Activated CD4-positive, alpha-beta T cell treated with anti-CD3 and anti-CD28 coated beads, Interleukin-2, amount 50 U/mL, for 48 hours (primary cell): ENCODE measurements at places on chromosomes 5 and 9.

DNA sequence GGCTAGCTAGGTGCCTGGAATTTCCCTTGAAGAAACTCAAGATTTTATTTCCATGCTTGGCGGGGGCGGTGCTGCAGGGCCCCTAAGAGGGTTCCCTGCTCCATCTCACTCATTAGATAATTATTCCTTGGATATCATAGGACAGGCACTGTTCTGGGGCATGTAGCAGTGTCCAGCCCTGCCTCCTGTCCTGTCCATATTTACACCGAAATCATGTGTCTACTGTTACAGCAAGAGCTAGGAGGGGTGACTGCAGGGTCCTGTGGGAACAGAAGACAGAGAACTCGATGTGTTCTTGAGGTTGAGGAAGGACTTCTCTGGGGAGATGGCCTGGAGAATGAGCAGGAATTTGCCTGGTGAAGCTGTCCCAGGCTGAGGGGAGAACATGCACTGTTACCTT, 96.6 kb downstream of the CYFIP2 start:
- no peak for DNase-seq

DNA sequence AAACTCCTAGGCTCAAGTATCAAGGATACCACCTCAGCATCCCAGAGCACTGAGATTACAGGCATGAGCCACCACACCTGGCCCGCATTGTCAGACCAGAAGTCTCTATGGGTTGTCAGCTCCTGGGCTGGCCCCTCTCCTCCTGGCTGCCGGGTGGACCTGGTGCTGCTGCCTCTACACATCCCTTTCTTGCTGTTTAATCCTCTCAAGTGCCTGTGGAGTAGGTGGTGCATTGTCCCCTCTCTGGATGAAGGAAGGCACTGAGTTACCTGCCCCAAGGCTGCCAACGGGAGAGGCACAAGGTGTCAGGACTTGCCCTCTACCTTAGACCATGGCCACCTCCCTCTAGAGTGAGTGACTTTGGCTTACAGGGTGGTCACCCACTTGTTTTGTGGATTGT, 37.4 kb downstream of the PHF2 start:
- DNase-seq, result no peak

DNA sequence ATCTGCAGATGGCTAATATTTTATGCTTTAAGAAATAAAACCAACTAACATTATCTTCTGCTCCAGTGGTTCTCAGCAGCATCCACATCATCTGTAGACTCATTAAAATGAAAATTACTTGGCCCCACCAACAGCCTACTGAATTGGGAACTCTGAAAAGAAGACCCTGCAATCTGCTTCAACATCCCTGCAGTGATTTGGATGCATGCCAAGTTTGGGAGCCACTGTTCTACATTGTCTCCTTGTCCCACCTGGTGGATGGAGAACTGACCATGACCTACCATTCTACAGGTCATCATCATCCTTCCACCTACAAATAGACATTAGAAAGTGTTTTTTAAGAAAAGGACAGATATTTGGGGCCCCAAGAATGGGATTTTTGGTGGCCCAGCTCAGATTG, 71.1 kb downstream of the ACER2 start:
- no peak for DNase-seq

DNA sequence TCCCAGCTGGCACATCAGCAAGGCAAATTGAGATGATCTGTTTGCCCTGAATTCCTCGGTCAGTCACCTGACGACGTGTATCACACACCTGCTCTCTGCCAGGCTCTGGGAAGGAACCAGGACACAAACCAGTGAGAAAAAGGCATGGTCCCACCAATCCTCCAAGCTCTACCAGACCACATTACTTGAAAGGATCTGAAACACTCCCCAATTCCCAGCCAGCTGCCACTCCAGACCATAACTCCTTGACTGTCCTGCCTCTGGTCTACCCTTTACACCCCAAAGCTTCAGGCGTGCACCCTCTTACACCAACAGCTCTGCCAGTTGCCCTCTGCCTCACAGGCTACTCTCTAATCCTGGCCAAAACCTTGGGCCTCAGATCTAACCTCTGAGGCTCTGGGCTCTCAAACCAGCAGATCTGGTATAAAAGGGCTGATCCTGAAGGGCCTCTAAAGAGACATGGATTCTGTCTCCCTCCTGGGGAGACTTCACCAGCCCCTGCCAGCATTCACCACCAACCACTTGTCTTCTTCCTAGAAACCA, 6.8 kb downstream of the MGAT1 start:
- DNase-seq, result no peak

DNA sequence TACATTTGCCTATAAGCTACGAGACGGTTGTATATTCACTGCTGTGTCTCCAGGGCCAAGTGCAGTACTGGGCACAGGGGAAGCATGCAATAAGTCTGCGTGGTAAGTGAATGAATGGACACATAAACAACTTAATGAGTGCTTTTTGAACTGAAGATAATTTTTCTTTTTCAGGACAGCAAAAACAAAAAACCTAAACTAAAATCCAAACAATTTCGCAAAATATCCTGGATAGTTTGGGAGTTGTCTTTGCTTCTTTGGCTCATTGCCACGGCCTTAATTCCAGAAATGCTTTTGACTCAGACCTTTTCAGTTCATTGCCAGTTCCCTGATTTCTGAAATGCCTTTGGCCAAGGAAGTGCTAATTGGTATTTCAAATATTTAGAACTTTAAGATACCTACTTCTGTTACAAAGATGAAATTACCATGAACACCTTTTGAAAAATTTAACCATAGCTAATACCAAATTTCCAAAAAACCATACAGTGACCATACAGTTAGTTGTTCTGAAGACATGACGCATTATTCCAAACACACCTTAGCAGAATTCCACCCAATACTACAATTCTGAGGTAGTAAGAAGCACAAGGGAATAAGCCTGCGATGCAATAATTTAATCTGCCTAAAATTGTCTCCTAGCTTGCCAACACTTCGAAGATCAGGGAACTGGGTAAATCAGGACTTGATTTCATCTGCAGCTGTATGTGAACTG, 42.8 kb downstream of the TEK start:
- DNase-seq, result no peak

DNA sequence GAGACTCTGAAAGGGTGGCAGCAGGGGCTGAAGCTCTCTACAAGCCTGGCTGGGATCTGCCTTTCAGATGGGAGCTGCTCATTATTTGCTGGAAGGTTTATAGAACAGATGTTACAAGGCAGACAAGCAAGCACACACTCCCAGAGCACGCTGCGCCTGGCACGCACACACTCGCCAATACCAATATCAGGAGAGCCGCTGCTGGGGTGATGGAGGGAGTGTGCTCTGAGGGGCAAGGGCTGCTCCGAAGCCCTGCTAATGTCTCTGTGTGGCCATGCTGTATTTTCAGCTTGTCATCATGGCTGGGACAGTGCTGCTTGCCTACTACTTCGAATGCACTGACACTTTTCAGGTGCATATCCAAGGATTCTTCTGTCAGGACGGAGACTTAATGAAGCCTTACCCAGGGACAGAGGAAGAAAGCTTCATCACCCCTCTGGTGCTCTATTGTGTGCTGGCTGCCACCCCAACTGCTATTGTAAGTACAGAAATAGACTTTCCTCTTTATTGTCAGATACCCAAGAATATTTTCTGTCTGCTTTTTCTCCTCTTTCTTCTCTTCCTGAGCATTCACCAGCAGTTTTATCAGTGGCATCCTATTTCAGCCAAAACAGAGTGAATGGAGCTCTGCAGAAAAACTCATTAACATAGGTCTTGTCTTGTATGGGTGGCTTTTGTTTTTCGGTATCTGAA, 115.1 kb downstream of the BAAT start:
- DNase-seq, result no peak

- DNase-seq, result no peak
Observed at GRCh38 chr5:83577036-83577636, 105.6 kb downstream of the VCAN start.

GRCh38 chr9:105832096-105832710, 137.9 kb downstream of the TMEM38B start:
- no peak for DNase-seq

- no peak for DNase-seq
Observed at GRCh38 chr5:154997746-154998145, 15.8 kb upstream of the KIF4B start.

- no peak for DNase-seq
Observed at GRCh38 chr5:138033386-138033808, 518 bp upstream of the FAM13B start.

DNA sequence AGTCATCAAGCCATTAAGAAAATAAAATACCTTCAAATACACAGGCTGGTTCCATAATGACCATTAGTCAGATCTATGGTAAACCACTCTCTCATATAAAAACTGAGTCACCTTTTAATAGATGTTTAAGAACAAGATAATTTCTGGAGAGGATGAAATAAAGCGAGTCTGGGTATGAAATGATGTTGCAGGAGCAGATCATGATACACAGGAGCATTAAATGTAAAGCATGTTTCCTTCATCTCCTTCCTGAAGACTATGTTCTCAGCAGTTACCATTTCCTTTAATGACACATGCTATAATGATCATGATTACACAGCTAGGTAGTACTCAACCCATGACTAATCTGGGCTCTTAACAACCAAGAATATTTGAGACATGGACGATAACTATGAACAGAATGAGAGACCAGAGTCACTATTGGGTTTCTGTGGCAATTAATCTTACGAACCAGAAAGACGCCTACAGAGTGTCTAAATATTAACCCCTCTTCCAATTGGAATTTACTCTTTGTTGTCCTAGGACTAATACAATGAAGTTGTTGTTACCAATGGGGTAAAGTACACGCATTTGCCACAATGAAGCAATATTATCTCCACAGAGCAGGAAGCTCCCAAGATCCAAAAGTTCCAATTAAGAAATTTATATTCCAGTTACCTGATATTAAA, 105.6 kb downstream of the NR6A1 start:
- DNase-seq, result no peak

DNA sequence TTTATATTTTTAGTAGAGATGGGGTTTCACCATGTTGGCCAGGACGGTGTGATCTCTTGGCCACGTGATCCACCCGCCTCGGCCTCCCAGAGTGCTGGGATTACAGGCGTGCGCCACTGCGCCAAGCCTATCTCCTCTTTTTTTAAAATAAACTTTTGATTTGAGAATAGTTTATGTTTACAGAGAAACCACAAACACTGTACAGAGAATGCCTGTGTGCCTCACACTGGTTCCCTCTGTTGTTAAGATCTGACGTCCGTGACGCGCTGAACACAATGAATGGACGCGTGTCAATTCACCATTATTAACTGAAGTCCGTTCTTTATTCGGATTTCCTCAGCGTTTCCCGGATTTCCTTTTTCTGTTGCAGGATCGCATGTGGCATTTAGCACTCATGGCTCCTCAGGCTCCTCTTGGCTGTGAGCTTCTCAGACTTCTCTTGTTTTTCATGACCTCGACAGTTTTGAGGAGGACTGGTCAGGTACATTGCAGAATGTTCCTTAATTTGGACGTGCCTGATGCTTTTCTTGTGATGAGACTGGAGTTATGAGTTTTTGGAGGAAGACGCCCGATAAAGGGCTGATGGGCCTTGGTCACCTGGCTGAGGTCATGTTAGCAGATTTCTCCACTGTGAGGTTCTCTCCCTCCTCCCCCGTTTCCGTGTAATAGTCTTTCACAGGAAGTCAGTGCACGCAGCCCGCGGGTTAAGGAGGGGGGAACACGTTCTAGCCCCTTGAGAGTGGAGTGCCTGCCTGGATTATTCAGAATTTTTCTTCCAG, 69.6 kb downstream of the ANKRD33B start:
- peak; percentile 65 for DNase-seq

- DNase-seq, result no peak
Observed at GRCh38 chr9:129136446-129137035, 25.3 kb downstream of the PTPA start.

DNA sequence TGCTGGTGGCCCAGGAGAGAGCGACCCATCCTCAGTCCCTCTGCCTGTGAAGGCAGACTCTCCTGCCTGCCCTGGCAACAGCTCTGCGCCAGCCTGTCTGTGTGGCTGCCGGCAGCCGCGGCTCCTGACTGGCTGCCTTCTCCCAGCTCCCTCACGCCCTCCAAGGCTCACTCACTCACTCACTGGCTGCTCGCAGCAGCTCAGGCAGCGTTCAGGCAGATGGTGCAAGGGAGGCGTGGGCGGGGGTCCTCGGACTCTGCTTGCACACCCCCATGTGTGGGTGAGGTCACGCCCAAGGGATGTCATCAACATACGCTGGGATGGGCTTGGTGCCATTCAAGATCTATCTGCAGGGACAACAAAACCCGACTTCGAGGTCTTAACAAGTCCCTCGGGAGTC, 66.7 kb downstream of the DAB2IP start:
- no peak for DNase-seq

DNA sequence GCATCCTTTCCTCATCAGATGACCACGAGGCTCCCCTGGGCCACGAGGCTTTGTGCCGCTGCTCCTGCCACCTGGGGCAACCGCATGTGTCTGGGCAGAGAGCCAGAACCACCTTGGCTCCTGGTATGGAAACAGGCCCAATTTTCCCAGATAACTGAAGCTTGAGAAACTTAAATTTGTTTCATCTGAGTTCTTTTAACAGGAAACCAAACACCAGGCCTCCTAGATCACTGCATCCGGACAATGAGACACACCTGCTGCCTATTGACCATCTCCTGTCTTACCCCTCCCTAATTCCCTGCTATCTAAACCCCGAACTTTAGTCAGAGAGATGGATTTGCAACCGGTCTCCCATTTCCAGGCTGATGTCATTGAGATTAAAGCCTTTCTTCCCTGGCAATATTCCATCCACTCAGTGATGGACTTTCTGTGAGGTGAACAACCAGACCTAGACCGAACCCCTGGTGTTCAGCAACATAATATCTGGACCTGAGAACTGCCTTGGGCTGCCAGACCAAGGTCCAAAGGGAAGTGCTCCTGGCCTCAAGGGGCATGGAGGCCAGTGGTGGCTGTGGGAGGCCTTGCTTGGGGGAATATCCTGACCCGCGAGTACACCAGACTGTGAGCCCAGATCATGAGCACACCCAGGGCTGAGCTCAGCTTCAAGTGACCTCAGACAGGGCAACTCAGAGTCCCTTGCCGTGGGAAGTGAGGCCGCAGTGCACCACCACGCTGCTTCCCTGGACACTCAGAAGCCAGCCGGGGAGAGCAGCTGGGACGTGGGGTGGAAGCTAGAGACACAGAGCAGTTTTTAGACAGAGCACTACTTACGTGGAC, 199.7 kb downstream of the HSPA4 start:
- no peak for DNase-seq

GRCh38 chr5:83340511-83340918, 131.0 kb upstream of the VCAN start:
- no peak for DNase-seq

GRCh38 chr9:130887494-130888144, 9.0 kb downstream of the QRFP start:
- DNase-seq, result no peak

- DNase-seq, result no peak
Observed at GRCh38 chr9:121277518-121278295, 9.7 kb downstream of the GSN start.

- DNase-seq, result no peak
Observed at GRCh38 chr9:86187121-86187520, 72.3 kb downstream of the C9orf153 start.

GRCh38 chr5:45225571-45226031, 416.9 kb downstream of the MRPS30 start:
- no peak for DNase-seq
